Activated gamma-delta T cell treated with Interleukin-2 at 50 U/mL for 16 hours (primary cell): ENCODE measurements at places on chromosomes 7 and 10.
A peak's percentile ranks its signal among the peaks of the same experiment; 100 is the strongest.

DNA sequence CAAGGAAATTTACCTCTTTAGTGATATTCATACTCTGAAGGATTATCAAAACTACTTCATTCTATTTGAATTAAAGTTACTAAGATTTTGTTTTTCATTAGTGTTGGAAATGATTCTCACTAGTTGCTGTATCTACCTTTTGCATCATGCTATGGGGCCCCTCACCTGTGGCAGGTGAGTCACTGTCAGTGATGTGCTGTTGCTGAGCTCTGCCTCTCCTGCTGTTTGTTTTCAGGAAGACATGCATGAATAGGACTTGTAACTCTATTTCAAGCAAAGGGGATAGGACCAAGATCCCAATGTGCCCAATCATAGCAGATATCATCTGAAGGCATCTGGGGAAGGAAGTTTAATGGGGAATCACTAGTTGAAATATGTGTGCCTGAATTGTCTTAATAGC, 57.4 kb upstream of the AGR3 start:
- no peak for DNase-seq

DNA sequence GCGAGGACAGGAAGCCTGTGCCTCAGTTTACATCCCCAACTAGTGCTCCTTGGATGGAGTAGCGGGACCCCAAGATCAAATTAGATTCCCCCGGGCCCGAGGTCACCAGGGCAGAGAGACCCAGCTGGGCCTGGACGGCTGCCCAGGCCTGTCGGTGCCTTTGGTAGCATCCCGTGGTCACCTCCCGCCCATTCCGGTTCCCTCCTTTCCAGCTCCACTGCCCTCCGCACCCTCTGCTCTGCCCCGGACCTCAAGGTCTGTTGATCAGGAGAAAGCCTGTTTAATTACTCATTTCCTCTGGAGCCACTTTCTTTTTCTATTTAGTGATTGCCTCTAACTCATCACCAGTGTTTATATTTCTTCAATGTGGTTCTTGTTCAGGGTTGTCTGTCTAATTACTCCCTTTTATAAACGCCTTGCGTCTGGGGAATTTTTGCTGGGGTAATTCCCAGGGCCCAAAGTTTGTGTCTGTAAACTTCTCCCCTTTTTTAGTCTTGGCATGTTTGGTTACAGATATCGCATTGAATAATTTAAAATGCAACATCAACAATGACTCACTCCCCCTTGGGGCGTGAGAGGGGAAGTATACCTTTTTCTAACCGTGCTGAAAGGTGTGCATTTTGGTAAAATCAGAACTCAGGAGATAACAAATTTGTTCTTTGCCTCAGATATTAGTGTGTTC, 1.9 kb downstream of the FOXK1 start:
- DNase-seq, result peak; percentile 18

DNA sequence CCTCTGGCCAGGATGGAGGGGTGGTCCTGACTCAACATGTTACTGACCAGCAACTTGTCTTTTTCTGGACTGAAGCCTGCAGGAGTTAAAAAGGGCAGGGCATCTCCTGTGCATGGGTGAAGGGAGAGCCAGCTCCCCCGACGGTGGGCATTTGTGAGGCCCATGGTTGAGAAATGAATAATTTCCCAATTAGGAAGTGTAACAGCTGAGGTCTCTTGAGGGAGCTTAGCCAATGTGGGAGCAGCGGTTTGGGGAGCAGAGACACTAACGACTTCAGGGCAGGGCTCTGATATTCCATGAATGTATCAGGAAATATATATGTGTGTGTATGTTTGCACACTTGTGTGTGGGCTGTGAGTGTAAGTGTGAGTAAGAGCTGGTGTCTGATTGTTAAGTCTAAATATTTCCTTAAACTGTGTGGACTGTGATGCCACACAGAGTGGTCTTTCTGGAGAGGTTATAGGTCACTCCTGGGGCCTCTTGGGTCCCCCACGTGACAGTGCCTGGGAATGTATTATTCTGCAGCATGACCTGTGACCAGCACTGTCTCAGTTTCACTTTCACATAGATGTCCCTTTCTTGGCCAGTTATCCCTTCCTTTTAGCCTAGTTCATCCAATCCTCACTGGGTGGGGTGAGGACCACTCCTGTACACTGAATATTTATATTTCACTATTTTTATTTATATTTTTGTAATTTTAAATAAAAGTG, 6.0 kb downstream of the PLAU start:
- DNase-seq, result no peak

- DNase-seq, result peak; percentile 48
Observed at GRCh38 chr10:26437637-26438461, at the start of gene APBB1IP. APBB1IP (plus strand) TSS chr10:26438341; CDS start chr10:26492327, 53,986 bp downstream.

DNA sequence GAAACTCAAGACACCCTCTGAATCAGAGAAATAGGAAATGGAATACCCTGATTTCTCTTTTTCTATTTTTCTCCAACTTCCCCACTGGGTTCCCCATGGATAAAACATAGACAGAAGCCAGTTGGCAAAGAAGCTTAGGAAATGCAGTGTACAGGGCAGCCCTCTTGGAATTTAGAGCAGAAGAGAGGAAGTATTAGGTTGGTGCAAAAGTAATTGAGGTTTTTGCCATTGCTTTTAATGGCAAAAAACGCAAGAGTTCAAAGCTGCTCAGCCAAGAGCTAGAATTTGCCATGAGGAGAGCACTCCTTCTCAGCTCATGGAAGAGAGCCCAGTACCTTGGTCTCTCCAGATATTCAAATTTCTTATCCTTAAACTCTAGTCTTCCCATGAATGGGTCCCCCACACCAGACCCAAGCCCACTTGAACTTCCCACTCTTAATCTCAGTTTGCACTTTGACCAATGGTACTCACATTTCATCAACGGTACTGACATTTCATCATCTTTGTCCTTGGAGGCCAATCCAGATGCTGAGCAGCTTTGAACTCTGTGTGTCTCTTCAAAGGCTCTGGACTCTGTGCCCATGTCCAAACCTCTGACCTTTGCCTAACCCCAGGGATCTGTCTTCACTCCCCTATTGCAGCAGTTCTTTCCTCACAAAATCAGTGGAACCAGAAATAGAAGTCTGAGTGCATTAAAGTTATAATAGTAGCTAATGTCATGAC, 73.2 kb upstream of the PPP1R3C start:
- DNase-seq, result no peak

DNA sequence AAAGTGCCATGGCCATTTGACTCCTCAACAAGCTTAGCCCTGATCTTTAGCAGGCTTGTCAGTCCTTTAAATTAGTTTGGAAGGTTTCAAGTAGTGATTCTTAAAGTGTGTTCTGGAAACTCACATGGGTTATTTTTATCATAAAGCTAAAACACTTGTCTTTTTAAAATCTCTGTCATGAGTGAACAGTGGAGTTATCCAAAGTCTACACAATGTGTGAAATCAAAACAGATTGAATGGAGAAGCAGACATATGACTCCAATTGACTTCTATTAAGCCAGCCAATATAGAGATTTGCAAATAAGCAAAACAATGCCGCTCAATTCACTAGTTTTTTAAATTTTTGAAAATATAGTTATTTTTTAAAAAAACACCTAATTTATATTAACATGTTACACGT, 53.3 kb upstream of the SORCS3 start:
- no peak for DNase-seq

GRCh38 chr7:76267894-76268183, 34.6 kb upstream of the HSPB1 start:
- no peak for DNase-seq

DNA sequence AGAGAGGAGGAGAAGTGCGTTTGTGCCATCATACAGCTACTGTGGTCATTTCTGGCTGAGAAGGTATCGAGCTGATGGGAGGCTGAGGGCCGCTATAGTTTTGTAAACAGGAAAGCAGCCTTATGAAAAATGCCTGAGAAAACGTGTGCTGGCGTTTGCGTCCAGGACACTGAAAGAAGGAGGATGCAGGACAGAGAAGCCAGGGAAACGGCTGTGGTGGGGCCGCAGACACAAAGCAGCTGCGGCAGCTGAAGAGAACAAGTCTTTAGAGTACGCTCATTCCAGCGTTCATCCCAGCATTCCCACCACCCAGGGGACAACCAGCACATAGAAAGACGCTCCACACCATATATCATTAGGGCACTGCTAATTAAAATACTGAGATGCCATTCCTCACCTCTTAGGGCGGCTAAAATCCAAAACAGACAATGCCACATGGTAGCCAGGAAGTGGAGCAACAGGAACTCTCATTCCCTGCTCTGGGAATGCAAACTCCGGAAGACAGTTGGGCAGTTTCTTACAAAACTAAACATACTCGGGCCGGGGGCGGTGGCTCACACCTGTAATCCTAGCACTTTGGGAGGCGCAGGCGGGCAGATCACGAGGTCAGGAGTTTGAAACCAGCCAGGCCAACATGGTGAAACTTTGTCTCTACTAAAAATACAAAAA, 18.4 kb downstream of the GNA12 start:
- no peak for DNase-seq

GRCh38 chr10:58856508-58857240, 319.8 kb upstream of the PHYHIPL start:
- no peak for DNase-seq

DNA sequence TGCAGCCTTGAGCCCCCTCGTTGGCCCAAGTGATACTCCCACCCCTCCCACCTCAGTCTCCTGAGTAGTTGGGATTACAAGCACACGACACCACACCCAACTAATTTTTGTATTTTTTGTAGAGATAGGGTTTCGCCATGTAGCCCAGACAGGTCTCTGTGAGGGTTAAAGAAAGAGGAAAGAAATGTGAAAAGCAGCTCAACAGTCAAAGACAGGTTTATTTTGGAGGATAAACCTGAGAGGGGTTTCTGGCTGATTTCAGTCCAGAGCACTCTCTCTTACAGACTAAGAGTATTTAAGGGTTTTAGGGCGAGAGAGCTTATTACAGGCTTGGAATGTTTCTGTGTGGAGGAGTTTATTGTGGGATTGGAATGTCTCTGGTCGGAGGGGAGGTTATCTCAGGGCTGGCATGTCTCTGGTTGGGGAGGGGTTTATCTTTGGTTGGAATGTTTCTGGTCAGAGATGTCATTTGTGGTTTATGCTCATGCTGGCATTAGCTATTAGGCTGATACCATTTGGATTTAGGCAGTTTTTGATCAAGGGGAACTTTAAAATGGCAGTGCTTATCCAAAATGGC, 26.1 kb upstream of the SNX10 start:
- DNase-seq, result no peak

GRCh38 chr10:50853557-50853956, 31.9 kb downstream of the A1CF start:
- no peak for DNase-seq

DNA sequence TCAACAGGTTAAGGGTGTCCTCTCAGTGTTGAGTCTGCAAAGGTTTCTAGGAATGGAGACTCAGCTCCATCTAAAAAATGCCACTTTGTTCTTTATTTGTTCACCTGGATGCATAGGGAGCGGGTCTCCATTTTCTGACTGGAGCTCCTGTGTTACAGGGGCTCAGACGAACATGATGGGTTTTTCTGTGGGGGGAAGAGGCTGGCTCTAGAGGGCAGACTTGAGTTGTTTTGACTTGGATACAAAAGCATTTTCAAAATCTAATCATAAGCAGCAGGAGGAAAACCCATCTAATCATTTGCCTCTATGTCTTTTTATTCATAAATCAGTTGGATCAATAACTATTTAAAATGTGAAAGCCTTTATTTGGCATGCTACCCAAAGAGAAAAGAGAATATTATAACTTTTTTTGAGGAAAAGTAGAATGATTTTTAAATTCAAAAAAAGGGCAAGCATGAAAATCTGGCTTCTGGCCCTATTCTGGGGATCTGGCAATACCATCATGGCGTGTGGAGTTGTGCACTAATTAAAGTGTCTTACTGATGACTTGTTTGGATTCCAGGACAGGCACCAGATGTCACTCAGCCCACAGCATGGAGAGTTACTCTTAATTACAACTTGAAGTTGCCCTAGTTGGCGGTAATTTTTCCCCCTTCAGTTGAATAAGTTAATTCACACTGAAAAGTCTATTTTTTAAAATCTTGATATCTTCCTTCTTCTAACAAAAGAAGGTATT, 594.9 kb downstream of the REEP3 start:
- DNase-seq, result no peak

GRCh38 chr7:50628434-50629084, 63.4 kb upstream of the DDC start:
- DNase-seq, result no peak

DNA sequence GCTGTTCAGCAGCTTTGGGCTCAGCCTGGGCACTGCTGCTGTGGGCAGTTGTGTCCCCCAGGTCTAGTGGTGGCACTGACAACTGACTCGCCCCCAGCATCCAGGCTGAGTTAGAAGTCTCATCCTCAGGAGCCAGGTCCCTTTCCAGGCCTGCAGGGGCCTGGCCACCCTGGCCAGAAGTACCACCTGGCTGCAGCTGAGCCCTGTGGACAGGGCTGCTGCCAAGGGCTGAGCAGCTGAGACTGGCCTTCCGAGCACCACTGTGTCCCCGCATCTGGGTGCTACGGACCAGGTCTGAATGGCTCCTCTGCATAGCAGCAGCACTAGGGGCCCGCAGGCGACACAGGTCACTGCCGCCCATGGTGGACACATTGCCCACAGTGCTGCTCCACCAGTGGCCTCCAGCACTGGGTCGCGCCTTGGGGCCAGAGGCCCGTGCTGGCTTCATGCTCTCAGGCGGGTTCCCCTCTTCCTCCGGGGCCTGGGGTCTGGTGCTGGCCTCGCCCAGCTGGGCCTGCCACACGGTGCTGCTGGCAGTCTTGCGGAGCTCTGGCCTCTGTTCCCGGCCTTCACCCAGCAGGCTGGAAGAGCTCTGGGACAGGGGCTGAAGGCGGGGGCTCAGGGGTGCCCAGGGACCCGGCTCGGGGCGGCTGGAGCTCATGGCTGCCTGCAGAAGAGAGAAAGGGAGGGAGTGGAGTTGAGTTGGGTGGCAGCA, 6.2 kb downstream of the GPRIN2 start:
- DNase-seq, result peak; percentile 4

GRCh38 chr7:48091506-48092433, 2.7 kb downstream of the UPP1 start:
- DNase-seq, result no peak

DNA sequence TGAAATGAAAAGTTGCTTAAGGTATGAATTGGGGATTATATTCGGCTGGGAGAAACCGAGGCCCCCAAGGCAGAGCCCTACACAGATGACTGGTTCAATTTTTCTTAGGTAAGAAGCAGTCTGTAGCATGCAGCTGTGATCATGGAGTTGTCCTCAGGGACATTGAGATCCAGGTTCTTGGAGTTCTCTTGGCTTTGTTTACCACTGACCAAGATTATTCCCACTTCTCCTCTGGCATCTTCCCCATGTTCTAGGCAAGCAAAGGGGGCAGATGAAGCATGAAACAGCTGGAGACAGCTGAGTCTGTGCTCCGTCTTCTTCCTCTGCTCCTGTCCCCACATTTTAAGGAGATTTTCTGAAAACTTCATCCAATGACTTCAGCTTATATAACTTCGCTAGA, 129.5 kb upstream of the BMPER start:
- no peak for DNase-seq

GRCh38 chr7:106110238-106110560, 1.9 kb downstream of the SYPL1 start:
- DNase-seq, result no peak

GRCh38 chr7:27110186-27111031, 7.9 kb upstream of the HOXA2 start:
- no peak for DNase-seq

GRCh38 chr10:21728618-21729017, 194.6 kb downstream of the MLLT10 start:
- DNase-seq, result no peak
